ENCODE measurements at places on chromosomes 1 and 21.

DNA sequence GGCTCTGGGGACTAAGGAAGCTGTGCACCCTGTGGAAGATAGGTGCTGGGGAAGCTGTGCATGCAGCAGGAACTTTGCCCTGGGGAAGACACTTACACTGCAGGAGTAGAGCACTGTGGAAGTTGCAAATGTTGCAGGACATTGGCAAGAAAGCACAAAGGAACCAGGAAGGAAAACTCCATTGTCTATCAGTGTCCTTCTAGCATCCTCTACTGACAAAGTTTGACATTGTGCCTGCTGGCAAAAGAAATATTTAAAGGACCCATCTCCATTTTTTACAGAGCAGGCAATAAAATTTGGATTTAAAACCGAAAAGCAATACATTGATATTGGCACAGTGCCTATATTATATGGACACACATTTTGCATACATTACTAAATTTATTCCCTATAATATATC is 394.1 kb downstream of the PBX1 start:
- no peak for DNase-seq

DNA sequence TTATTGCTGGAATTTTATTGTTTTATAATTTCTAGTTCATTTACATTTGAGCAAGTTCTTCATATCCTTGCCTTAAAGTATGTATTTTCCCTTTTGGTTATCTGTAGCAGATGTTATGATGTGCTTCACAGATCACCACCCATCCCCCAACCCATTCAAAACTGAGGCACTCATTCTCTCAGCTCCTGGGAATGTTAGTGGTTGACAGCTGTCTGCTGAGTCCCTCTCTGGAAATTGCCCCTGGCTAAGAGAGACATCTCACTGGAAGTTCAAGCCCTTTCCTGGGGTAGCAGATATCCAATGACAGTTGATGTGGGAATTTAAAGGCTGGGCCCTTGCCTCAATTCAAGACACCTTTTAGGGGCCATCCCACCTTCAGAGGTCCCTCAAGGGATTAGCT is 4.3 kb upstream of the DPYD start:
- DNase-seq: no peak

DNA sequence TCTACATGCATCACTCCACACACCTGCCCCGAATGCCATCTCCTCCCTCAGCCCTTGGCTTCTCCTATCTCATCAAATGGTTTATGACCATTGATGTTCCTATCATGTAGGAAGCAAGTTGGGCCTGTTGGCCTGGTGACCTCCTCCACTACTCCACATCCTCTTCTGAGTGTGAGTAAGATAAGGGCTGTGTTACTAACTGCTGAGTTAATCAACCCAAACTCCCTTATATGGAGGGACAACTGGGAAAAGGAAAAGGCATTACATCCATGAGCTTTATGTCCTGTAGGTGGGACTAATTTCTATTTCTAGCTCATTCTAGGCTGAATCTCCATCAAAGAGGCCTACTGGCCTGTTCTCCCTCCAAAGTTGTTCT is 57.6 kb downstream of the WLS start:
- DNase-seq: no peak

DNA sequence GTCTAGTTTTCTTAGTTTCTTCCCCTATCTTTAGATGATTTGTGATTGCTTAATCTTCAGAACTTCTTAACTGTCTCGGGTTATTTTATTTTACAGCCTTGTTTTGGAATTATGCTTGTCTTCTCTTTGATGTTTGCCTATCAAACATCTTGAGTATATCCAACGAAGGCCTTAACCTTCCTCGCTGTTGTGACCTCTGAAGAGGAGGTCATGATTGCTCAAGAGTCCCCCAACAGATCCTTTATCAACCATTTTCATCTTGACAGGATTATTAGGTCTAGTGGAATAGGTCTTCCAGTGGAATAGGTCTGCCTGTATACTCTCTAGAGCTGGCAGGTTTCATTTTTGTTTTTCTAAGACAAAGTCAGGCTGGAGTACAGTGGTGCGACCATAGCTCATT is 45.7 kb downstream of the UBE4B start:
- DNase-seq: no peak

DNA sequence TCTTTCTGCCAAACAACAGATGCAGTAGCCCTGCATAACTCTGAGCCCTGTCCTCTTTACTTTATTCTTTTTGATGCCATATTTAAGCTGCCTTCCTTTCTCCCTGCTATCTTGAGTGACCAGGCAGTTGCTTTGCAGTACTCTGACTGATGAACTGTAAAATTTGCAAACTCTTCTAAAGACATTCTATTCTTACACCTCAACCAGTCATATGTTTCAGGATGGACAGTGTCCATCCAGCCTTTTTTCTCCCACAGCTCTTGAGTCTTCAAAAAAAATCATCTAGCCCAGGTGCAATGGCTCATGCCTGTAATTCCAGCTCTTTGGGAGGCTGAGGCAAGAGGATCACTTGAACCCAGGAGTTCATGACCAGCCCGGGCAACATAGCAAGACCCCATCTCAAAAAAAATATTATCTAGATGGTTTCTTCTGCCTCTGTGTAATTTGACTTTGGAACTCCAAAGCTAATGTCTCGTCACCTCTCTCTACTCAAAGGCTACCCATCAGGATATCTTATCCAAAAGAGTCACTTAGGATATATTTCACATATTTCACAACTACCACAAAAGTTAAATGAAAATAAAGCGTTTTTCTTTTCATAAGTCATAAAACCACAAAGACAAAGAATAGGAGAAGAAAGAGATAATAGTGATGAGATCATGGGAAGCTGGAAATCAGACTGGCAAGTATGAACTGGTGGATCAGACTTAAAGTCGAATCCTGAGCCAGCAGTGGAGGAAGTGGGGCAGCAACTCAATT is 54.6 kb upstream of the IPO9 start:
- DNase-seq: no peak

GRCh38 chr1:244050014-244050834 is 859 bp upstream of the ZBTB18 start:
- peak; percentile 36 for DNase-seq

DNA sequence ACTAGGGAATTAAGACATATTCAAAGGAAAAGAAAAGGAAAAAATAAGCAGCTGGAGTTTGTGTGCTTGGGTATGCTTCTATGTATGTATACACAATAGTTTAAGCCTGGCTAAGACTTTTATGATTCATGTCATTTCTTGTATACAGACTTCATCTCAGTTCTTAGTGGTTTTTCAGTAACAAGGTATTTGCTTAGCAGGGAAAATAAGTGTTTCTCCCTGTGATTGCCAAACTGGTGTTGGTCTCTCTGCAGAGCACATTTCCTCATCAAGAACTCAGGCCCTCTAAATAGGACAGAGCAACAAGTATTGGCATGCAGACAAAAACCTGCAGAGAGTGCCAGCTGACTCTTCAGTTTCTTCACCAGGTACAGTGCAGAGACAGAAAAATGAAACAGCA is 484.4 kb upstream of the ZRANB2 start:
- DNase-seq: no peak

GRCh38 chr1:95018602-95019369 is 54.0 kb downstream of the ALG14 start:
- DNase-seq: no peak

GRCh38 chr1:232538224-232538942 is 91.5 kb downstream of the SIPA1L2 start:
- no peak for DNase-seq

- DNase-seq: no peak
These were observed 91.6 kb upstream of the SAMD11 start for GRCh38 chr1:832136-832535.

- no peak for DNase-seq
These were observed 4.9 kb downstream of the LY9 start for GRCh38 chr1:160800645-160801408.

DNA sequence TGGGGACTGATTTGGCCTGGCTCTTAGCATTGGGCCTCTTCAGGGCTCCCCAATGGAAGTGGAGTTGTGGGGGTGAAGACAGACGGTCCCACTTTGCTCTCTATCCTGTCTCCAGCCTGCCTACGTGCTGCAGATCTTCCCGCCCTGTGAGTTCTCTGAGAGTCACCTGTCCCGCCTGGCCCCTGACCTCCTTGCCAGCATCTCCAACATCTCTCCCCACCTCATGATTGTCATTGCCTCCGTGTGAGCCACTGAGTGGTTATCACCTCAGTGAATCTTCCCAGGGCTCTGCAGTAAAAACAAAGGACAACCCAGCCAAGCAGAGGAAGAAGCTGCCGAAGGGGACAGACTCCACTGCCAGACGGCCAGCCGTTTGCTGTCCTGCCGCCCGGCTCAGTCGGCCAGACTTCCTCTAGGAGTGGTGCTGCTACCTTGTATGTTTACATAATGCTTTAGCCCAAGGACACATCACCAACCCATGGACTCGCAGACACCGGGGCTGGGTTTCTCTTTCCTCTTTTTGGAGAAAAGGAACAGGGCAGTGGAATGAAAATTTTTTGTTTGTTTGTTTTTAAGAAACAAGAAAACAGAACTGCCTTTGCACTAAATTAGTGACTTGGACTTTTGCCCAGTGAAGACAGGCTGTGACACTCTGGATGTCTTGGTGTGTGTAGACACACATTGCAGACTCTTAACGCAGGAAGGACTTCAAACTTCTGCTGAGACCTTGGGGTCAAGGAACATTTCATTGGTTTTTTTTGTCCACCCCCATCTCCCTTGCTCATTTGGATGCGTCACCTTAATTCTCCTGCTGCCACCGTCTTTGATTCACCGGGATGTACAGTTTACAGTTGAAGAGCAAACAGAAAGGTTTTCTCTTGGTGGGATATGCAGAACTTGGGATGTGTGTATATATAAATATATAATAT is 36.5 kb downstream of the ZBTB17 start:
- no peak for DNase-seq

GRCh38 chr1:236810018-236810417 is 14.9 kb downstream of the MTR start:
- DNase-seq: no peak

DNA sequence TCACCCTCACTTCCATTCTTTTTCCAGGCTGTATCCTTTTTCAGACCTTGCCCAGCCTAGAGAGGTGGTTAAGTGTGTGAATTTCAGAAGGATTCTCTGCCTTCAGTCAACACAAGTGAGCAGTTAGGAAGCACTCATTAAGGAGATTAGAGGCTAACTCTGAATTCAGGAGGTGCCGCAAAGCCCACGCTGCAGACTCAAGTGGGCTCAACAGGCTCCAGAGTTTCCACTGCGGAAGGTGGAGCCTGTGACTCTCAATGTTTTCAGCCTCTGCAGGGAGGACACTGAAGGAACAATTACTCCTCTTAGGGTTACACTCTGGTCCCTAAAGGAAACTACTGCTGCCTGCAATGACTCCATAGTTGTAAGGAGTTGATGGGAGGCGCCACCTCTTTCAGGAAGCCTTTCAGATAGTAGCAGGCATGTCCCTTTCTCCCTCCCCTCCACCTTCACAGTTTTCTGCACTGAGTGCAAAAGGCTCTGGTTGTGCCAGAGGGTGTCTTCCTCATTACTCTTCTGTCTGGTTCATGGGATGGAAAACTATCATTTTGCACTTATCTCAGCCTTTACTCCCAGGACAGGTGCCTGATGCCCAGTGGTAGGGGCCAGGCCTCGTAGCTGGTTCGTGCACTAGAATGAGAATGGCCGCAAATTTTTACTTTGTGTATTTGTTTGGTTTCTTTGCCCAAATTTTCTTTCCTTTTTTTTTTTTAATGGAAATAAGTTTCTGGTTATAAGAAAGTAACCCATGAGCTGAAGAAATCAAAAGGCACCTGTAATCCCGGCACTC is 55.2 kb upstream of the SELENON start:
- DNase-seq: no peak

DNA sequence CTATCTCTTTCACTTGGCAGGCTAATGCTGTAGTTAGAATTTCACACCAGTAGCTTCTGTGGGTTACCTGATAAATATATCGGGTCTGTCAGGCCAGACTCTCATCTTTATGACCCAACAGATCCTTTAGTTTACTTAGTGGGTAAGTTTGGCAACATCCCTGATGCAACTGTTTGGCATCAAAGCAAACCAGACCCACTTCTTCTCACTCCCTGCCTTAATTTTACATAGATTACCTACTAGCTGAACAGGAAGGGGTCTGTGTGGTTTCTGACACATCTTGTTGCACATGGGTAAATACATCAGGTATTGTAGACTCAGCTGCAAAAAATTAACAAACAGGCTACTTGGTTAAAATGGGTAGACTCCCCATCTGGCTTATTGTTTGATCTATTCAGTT is 3.2 kb upstream of the GUK1 start:
- DNase-seq: no peak

DNA sequence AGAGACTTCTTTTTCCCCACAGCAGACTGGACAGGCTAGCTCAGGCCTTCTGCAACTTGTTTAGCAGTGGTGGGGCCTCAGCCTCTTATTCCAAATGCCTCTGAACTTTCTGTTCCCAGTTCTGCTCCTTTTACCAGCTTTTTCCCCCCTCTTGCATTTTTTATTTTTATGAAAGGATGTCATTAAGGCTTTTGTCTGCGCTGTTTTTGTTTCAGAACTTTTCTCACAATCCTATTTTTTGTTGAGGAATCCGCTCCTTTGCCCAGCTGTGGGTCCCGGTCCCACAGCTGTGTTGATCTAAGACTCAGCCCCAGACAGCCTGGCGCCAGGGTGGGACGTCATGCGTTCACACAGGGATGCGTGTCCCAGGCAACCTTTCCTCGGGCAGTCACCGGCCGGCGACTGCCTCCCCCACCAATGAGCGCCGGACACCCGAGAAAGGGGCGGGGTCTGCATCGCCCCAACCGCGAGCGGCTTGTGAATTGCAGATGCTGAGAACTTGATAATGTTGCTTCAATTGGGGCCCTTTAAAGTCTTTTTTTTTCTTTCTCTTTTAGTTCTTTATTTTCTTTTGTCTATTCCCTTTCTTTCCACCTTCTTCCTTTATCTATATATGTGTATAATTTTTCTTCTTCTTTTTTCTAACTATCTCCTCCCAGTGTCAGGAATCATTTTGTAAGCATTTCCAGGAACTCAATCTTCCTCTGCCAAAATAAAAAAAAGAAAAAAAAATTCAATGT is 3.0 kb upstream of the ID3 start:
- peak; percentile 49 for DNase-seq

DNA sequence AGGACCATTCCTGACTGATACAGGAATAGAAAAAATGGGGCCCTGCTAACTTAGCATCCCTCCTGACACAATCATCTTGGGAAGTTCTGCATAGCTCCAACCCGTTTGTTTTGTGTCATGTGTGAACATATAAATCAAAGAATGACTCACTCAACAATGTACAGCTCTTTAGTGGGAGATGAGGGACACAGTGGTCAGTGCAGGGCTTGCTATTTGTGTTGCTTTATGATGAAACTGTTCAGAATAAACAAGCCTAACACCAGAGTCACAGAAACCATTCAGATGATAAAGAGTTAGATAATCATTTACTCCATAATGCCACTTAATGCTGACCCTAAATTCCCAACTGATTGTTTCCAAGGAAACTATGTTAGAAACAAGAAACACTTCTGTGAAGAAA is 154.2 kb upstream of the ZNHIT6 start:
- no peak for DNase-seq
